Activated naive CD8-positive, alpha-beta T cell treated with anti-CD3 and anti-CD28 coated beads for 36 hours (primary cell): ENCODE measurements at places on chromosomes 11 and 22. TPM values are rescaled to one million over a fixed set of nuclear protein-coding genes. Genes with fewer than 3 reads are reported as not detected.

DNA sequence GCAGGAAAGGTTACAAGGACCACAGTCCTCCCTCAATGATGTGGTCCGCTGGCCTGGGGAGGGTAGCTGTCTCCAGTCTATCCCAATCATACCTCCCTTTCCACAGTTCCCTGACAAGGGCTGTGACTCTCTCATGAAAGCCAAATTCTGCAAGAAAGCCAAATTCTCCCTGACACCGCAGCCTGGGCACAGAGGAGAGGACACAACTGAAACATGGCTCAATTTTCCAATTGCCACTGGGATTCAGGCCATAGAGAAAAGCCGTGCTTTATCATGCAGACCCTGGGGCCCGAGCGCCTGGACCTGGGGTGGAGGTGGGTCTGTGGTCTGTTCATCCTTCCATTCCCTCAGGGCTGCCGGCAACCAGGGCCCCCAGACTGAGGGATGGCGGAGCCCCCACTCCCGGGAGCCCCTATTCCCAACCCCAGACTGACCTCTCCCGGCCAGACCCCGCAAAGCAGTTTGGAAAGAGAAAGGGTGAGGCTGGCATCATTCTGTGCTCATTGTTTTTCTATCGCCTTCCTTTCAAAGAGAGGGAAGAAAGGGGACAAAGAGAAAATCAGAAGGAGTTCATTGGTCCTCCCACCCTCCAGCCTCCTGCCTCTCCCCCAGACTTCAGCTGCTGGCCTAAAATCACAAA lies 239.5 kb downstream of the BUD13 start:
- DNase-seq, result no peak

Gene NRIP3
- 0.95 TPM for total RNA-seq

DNA sequence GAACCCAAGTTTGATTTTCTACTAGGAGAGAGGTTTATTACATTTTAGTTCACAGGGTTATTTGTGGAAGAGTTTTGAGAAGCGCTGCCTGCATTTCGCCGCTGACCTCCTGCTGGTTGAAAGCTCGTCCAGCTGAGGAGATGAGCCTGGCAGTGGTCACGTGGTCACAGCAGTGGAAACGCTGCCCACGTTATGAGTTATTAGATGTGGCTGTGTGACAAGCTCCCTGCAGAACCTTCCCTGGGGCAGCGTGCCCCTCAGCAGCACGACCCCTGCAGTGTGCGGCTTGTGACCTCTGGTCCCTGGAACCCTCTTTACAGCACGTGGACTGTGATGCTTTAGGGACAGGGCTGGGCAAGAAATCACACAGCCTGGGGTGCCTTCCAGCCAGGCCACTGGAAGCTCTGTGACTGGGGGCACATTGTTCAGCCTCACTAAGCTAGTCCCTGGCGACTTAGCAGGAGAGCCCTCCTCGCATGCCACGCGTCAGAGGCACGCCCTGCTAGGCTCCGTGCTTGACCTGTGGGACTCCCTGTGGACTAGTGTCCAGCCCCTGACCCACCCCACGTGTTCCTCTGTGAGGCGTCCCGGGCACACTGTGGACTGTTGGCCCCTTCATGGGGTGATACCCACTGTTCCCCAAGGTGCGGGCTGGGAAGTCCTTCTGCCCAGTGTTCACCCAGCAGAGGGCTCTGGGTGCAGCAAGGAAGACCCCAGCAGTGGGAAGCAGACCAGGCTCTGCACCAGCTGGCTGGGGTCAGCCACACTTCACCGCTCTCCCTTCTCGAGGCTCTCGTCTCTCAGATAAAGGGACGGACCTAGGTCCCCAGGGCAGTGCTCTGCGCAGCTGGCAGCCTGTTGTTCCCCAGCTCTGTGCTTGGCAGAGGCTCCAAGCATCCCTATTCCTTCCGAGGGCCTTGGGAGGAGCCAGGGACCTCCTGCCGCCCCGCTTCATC lies 349.5 kb downstream of the TBC1D22A start:
- no peak for DNase-seq

GRCh38 chr11:74288911-74289310 lies 22.5 kb downstream of the P4HA3 start:
- no peak for DNase-seq

DNA sequence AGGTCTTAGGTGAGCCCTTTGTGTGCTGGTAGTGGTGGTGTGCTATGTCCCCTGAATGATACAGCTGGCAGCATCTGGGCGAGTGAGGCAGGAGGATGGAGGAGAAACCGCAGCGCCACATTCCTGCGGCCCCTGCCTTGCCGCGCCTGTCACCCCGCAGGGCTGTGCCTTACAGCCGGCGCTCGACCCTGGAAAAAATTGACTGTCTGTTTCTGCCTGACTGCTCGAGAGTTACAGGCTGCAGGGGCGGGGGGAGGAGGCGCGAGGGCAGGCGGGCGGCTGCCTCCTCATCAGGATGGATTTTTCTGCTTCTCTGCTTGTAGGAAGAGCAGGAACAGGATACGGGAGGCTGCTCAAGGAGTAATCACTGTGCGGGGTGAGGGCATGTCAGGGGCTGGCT lies 443.4 kb downstream of the MIAT start:
- no peak for DNase-seq

Gene BIRC3
- 79.9 TPM for total RNA-seq

- DNase-seq, result no peak
Observed at GRCh38 chr11:131838016-131838415, 467.6 kb downstream of the NTM start.

Gene GLB1L2
- total RNA-seq, result 9.3 TPM

DNA sequence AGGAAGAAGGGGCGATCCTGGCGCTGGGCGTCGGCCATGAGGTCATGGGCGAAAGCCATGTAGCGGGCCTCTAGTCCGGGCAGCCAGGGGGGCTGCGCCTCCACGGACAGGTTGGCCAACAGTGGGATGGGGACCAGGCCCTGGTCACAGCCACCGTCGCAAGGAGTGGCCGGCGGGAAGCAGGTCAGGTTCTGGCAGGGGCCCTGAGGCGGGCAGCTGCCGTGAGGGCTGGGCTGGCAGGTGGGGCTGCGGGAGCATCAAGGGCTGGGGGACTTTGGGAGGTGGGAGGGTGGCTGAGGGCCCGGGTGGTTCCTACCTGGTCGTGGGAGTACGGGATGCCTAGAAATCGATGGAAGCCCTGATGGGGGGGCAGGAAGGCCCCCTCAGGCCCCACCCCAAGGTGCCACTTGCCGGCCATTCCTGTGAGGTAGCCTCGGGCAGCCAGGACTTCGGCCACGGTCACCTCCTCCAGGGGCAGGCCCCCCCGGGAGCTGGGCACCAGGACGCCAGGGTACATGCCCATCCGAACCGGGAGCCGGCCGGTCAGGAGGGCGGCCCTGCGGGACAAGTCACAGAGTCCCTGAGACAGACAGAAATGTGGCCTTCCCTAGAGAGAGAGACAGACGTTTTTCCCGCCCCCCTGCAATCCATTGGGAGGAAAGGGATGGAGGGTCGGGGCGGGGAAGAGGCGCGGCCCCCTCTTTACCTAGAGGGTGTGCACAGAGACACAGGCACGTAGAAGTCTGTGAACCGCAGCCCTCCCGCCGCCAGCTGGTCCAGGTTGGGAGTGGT lies 906 bp downstream of the ARSA start:
- no peak for DNase-seq

DNA sequence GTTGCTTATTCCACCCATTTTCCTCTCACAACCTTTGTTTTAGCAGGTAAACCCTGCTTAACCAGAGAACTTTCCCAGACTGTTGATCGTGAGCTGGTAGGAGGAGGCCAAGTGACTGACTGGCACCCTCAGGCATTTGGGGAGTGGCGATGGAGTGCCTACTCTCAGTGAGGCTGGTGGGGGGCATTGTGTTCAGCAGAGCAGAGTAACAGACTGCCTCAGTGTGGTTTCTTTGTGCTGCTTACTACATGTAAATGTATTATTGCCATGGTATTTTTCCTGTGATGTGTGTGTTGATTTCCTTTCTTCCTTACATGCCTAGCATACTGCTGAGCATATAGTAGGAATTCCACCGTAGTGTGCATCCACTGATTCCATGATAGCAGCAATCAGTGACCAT lies 2.6 kb downstream of the MARK2 start:
- no peak for DNase-seq

Gene MUC2
- total RNA-seq, result not detected

DNA sequence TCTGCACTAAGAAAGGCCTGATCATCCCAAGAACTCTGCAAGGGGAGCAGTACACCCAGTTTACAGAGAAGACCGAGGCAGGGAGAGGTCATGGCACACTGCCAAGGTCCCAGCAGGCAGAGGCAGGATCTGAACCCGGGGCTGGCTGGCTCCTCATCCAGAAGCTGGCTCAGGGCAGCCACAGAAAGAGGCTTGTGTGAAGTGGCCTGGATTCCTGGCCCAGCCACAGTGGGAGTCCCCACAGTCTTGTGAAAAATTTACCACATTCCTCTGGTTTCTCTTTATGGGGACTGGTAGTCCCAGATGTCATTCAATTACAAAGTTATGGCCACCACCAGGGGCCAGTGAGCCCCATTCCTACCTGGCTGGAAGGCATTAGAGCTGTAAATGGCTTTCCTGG lies 440.5 kb downstream of the MIAT start:
- no peak for DNase-seq

DNA sequence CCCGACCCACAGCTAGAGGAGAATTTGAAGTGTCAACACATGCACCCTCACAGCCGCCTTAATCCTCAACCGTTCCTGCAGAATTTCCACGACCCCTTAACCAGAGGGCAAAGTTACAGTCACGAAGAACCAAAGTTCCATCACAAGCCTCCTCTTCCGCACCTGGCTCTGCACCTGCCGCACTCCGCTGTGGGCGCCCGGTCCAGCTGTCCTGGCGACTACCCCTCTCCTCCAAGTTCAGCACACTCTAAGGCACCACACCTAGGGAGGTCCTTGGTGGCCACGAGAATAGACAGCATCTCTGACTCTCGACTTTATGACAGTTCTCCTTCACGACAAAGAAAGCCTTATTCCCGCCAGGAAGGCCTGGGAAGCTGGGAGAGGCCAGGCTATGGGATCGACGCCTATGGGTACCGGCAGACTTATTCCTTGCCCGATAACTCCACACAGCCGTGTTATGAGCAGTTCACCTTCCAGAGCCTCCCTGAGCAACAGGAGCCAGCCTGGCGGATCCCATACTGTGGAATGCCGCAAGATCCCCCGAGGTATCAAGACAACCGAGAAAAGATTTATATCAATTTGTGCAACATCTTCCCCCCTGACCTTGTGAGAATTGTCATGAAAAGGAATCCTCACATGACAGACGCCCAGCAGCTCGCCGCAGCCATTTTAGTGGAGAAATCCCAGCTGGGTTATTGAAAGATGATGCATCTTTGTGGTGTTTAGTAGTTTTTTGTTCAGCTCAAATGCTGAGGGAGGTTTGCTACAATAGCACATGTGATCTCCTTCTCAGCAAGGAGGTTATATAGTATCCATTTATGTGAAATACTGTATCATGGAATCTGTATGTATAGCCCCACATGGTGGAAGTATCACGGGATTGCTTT lies 72.1 kb downstream of the ZC3H12C start:
- DNase-seq, result no peak
